ENCODE measurements at places on chromosomes 7 and 10. TPM values are rescaled to one million over a fixed set of nuclear protein-coding genes. Genes with fewer than 3 reads are reported as not detected.

- H3K27ac ChIP-seq = no peak overlapping the region
- H3K4me3 ChIP-seq = no peak overlapping the region
- no peaks in the 10 kb centered on the region for H3K36me3 ChIP-seq
- no peaks in the 10 kb centered on the region for H3K4me1 ChIP-seq
Measured at GRCh38 chr7:77757589-77757988, 40.6 kb downstream of the TMEM60 start.

DNA sequence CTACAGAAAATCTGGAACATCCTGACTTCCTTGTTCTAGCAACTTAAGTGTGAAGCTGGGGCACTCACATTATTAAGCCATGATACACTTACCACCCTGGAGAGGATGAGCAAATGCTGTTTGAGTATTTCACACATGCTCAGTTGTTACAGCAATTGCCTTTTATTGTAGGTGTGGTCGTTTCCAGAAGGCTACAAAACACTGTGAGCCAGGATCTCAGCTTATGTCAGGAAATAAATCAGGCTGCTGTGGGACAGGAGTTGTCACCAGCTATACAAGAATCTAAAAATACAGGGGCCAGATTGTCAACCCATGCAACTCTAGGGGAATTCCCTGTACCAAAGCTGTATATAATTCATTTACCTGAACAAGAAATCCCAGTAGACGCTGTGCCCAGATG lies 273.3 kb upstream of the SP4 start:
- H3K36me3 ChIP-seq = no peaks in the 10 kb centered on the region
- H3K27ac ChIP-seq = no peak overlapping the region
- no peaks in the 10 kb centered on the region for H3K4me1 ChIP-seq
- DNase-seq = no peak
- no peaks in the 10 kb centered on the region for H3K27me3 ChIP-seq
- H3K4me3 ChIP-seq = no peak overlapping the region

GRCh38 chr10:8402576-8402975 lies 348.1 kb downstream of the GATA3 start:
- no peak overlapping the region for H3K27ac ChIP-seq
- no peak overlapping the region for H3K4me3 ChIP-seq
- H3K36me3 ChIP-seq = no peaks in the 10 kb centered on the region
- no peak for DNase-seq
- H3K4me1 ChIP-seq = peaks cover 27% of the 10 kb centered on the region

GRCh38 chr10:102118867-102119266 lies 1.3 kb downstream of the LDB1 start:
- DNase-seq = no peak
- H3K27ac ChIP-seq = no peak overlapping the region
- no peaks in the 10 kb centered on the region for H3K36me3 ChIP-seq
- H3K27me3 ChIP-seq = no peaks in the 10 kb centered on the region

SAMD9L gene
- total RNA-seq = not detected
